Thoracic aorta endothelial cell (primary cell): ENCODE measurements at places on chromosomes 7 and 10. TPM values are rescaled to one million over a fixed set of nuclear protein-coding genes. Genes with fewer than 3 reads are reported as not detected.

SSC4D gene
- 0.13 and 0.14 TPM in 2 replicates for total RNA-seq

NPC1L1 gene
- total RNA-seq, result not detected in 2 replicates

ZNF467 gene
- total RNA-seq, result 4.5 and 5.2 TPM in 2 replicates

CYP3A7 gene
- total RNA-seq, result 0.07 and 0.27 TPM in 2 replicates

UCMA gene
- not detected in 2 replicates for total RNA-seq

FAM25G gene
- total RNA-seq, result not detected in 2 replicates

CHST15 gene
- total RNA-seq, result 27.0 and 52.1 TPM in 2 replicates

LIPF gene
- total RNA-seq, result not detected in 2 replicates

STOX1 gene
- total RNA-seq, result under 0.01 and 0.14 TPM in 2 replicates

MKI67 gene
- total RNA-seq, result 63.0 and 98.2 TPM in 2 replicates

NEUROD6 gene
- total RNA-seq, result not detected in 2 replicates

TLL2 gene
- under 0.01 and 0.07 TPM in 2 replicates for total RNA-seq

OR2F1 gene
- total RNA-seq, result not detected in 2 replicates

FKBP6 gene
- total RNA-seq, result not detected in 2 replicates

AIMP2 gene
- 65.4 and 75.0 TPM in 2 replicates for total RNA-seq
